Thymus (tissue), 14 donors: ENCODE measurements at places on chromosomes 1 and 21. TPM values are rescaled to one million over a fixed set of nuclear protein-coding genes. Genes with fewer than 3 reads are reported as not detected.

USH2A gene
- polyA plus RNA-seq, result 0.14 TPM

- no peak for DNase-seq
These were observed 71.2 kb downstream of the DAP3 start for GRCh38 chr1:155759966-155760630.

SSBP3 gene
- 55.7 TPM for polyA plus RNA-seq

OR2L2 gene
- 0.14 TPM for polyA plus RNA-seq

DNA sequence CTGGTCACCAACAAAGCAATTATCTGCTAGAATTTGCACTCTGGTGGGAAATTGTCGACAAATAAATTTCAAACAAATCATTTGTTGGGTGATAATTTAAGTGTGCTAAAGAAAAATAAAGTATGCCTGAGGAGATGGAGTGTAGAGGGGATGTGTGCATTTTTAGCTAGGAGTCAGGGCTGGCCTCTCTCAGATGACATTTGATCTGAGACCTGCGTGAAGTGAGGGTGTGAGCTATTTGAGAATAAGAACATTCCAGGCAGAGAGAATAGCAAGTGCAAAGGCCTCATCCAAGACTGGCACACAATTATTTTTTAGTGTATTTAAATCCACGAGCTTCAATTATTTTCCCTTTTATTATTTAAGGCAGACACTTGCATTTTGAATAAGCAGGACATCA, 19.7 kb upstream of the S1PR1 start:
- DNase-seq, result no peak

GBP2 gene
- 88.7 TPM for polyA plus RNA-seq

DNA sequence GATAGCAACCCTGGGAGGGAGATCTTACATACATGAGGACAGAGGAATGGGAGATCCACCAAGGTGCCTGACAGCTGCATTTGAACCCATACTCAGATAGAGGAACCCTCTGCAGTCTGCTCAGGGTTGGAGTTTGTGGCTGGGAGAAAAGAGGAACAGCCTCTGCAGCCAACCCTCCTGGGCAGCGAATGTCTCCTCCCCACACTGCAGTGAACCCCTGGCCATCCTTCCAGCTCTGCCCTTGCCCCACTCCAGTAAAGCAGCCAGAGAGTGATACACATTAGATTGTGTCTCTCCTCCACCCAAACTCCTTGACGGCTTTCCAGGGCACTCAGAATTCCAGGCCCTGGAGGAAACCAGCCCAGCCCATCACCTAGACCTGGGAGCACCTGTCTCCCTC, 137.7 kb downstream of the RUNX1 start:
- no peak for DNase-seq

STK40 gene
- 20.7 TPM for polyA plus RNA-seq

C1orf141 gene
- 0.05 TPM for polyA plus RNA-seq

- no peak for DNase-seq
These were observed 5.5 kb upstream of the ZRANB2 start for GRCh38 chr1:71086331-71086730.

DNA sequence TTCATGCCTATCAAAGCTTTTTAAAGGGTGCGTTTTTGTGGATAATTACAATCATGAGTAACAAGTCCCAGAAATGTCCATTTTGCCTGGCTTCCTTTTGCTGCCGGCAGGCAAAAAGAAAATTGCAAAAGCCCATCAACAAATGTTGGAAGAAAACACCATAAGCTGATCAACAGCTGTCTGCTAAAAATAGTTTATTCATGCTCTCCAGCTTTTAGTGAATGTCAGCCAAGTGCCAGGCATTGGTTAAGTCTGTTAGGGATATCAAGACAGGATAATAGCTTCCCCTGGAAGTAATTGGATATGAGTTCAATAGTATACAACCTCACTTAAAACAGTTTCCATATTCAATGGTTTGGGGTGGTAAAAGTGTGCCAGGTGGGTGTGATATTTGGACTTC, 13.6 kb upstream of the AGMAT start:
- DNase-seq, result no peak

DNA sequence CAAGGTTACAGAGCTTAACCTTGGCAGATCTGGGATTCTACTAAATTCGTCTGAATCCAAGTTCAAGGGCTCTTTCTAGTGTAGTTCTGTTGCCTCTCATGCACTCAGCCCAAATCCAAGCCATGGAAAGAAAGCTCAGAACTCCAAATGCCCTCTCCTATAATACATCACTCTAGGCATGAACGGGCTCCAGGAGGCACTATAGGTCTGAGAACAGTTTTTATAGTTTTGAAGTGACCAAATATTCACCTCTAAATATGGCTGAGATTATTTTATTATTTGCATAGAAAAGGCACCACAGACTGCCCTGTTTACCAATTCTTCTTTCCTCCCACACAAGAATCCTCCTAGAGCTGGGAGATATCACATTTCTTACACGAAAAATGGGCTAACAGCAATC, 327.9 kb upstream of the BEND5 start:
- DNase-seq, result no peak

DNA sequence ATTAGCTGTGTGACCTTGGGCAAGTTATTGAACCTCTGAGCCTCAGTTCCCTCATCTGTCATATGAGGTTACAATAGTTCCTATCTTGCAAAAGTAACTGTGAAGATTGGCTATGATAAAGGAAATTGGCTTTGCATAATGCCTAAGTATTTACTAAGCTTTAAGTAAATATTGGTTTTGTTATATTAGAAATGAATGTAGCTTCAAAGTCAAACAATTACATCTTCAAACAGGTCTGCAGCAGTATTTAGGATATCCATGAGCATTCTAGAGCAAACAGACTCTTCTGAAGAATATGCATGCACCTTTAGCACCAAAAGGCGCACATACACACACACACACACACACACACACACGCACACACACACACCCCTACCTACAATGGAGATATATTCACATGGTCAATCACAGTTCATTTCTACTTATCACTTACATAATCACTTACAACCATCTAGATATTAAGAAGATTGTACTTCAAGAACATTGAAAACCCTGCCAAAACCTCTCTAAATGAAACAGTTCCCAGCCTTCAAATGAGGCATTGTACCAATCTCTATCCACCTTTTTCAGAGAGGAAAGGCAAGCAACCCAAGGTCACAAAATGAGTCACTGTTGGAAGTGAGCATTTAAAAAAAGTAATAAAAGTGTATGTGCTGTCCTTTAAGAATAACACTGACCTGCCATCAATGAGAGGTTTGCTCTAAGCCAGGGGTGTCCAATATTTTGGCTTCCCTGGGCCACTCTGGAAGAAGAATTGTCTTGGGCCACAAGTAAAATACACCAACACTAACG, 13.4 kb upstream of the FAM43B start:
- DNase-seq, result no peak

- no peak for DNase-seq
These were observed 120.8 kb downstream of the DMRTB1 start for GRCh38 chr1:53580009-53580400.

DNA sequence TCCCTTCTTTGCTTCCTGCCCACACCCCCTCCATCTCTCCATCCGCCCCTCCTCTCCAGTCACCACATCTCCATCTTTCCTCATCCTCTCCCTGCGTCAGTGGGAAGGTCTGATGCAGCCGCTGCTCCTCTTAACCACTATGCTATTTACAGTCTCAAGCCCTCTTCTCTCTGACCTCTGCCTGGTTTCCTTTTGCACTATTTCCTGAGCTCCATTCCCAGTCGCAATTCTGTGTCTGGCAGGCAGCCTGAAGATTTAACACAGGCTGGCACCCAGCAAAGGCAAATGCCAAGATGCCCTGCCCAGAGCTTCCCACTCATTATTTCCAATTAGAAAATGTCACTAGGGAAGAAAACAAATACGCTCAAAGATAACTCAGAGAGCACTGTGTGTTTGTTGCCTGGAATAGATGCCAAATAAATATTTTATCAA, 89.6 kb upstream of the LPGAT1 start:
- DNase-seq, result no peak

DNA sequence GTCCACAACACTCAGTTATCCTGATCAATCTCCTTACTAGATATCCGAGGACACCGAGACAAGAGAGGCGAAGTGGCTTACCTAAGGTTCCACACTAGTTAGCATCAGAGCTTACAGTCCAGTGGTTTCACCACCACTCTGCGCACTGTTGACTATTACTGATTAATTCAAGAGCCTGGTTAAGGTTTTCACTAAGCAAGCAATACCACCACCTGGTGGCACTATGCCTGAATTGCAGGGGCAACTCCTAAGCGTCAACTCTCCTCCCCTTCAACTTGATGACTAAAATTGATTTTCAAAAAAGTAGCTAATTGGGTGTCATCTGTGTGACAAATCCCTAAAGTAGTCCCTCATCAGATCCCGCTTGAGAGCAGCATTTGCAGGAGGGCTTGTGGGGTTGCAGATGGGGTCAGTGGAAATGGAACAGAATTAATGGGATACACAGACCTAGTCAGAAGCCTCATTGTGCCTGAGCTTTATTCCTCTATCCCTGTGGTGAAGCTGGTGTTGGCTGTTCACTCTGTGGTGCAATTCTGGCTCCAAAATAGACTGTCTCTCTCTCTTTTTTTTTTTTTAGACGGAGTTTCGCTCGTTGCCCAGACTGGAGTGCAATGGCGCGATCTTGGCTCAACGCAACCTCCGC, 9.1 kb downstream of the TTC22 start:
- DNase-seq, result peak; percentile 11

GRCh38 chr21:29825936-29826335, 113.9 kb downstream of the GRIK1 start:
- DNase-seq, result no peak

GBP7 gene
- 0.16 TPM for polyA plus RNA-seq

OR2T29 gene
- not detected for polyA plus RNA-seq

FCGR1A gene
- 27.7 TPM for polyA plus RNA-seq

RBP7 gene
- 91.0 TPM for polyA plus RNA-seq

DNA sequence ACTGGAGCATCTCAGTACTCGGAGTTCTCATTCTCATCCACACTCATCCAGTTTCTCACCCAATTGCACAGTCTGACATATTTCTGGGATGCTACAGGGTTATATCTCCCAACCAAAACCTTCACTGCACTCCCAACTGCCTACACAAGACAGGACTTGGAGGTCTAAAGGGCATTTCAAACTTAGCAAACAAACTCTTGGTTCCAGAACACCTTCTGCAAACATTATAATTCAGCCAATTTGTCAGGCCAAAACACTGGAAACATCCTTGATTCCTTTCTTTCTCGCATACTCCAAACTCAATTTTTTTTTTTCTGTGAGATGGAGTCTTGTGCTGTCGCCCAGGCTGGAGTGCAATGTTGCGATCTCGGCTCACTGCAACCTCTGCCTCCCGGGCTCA, 7.9 kb downstream of the SLAMF1 start:
- no peak for DNase-seq

LCE2C gene
- 1.7 TPM for polyA plus RNA-seq

GRCh38 chr1:8693107-8693506, 124.3 kb downstream of the RERE start:
- no peak for DNase-seq

DNA sequence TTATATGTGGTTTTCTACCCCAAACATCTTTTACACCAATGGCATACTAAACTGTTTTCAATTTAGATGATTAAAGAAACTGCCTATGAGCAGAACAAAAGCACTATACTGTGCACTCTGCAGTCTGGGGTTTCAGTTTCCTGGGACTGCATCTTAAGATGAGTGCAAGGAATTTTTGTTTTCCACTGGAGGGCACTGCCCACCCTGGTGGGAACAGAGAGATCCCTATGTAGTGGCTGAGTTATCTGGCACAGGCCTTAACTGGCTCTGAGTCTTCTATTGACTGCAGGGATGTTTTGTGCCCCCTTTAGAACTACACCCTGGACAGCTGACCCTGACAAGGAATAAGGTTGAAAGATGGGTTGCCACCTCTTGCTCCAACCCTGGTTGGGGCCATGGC, 12.0 kb downstream of the PROK1 start:
- no peak for DNase-seq

DNA sequence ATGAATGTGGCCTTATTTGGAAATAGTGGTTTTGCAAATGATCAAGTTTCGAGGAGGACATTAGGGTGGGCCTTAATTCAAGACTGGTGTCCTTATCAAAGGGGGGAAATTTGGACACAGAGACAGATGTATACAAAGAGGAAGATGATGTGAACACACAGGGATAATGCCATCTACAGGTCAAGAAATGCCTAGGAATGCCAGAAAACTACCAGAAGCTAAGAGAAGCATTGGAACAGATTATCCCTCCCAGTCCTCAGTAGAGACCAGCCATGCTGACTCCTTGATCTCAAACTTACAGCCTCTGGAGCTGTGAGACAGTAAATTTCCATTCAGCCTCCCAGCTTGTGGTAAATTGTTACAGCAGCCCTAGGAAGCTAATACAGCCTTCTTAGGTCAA, 151.4 kb downstream of the PTGER3 start:
- DNase-seq, result no peak

GRCh38 chr1:23159963-23160877, 8.4 kb downstream of the LUZP1 start:
- DNase-seq, result no peak

FAAP20 gene
- polyA plus RNA-seq, result 125 TPM

HP1BP3 gene
- 123 TPM for polyA plus RNA-seq

GRCh38 chr1:198151688-198152087, 5.1 kb upstream of the NEK7 start:
- no peak for DNase-seq

OR2AK2 gene
- not detected for polyA plus RNA-seq

DNA sequence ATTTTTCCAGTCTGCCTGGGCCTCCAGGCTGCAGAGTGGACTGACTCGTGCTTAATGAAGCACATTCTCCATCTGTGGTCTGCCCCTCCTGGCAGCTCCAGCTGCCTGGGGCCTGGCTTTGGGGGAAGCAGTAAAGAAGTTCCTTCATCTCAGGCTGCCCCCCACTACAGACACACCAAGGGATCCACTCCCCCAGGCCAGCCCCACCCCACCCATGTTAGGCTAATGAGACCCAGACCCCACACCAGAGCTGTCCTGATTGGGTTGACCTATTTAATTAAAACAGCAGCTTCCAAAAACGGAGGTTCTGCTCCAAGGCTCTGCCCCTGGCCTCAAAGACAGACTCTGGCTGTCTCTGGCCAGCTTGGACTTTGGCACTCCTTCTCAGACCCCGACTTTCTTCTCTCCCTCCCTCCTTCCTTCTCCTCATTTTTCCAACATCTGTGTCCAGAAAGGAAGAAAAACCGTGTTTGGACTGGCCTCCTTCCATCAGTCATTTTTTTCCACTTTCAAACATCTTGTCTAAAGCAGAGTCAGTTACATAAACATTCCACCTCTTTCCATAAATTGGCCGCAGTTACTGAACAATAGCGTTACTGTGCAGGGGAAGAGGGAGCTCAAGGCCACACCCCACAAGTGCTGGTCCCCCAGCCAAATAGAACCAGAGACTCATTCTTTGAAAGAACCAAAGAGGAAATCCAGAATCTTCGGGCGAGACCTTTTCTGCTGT, 29.7 kb downstream of the SERTAD4 start:
- DNase-seq, result no peak
